ENCODE measurements at places on chromosomes 6 and 20.

GRCh38 chr20:4736875-4737274, 15.2 kb downstream of the PRND start:
- no peak for DNase-seq

DNA sequence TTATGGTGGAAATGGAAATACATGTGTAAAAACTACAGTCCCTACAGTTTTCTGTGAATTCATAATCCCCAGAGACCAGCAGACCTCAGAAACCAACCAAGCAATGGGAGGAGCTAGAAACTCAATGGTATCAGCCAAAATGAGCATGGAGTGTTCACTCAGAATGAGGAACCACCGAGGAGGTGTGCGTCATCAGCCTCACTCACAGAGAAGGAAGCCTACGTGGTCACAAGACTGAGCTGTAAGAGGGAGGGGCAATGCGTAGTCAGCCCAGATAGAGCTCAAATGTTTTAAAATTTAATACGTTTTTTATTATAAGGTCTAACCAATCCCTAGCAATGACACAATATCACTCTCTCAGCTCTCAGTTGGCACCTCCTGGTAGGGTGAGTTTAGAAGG, 17.4 kb downstream of the MYLK4 start:
- peak; percentile 6 for DNase-seq

GRCh38 chr6:56220078-56220477, 27.3 kb downstream of the COL21A1 start:
- DNase-seq: no peak

DNA sequence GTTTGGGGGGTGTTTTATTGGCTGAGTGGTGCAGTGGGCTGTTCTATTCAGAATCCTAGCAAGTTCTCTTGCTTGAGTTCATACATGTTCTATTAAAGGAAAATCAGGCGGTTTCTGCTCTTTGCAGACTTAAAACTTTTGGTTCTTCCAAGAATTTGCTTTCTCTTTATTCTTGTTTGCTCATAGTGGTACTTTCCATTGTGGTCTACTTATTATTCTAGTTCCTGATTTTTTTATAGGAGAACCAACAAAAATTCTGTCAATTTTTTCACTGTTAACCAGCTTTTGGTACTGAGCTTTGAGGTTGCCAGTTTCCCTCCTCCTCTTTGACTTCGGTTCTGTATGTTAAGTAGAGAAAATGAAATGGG, 6.7 kb downstream of the AFDN start:
- no peak for DNase-seq

GRCh38 chr20:17612287-17612991, 42.6 kb downstream of the DSTN start:
- no peak for DNase-seq
